ENCODE measurements at places on chromosomes 16 and 17. TPM values are rescaled to one million over a fixed set of nuclear protein-coding genes. Genes with fewer than 3 reads are reported as not detected.

The ZNF423 gene
- total RNA-seq, result 0.32 TPM

The ORC6 gene
- 9.9 TPM for total RNA-seq

- no peak for DNase-seq
Measured at GRCh38 chr17:77203436-77203835, 62.7 kb downstream of the SEC14L1 start.

The KRT16 gene
- total RNA-seq, result not detected

DNA sequence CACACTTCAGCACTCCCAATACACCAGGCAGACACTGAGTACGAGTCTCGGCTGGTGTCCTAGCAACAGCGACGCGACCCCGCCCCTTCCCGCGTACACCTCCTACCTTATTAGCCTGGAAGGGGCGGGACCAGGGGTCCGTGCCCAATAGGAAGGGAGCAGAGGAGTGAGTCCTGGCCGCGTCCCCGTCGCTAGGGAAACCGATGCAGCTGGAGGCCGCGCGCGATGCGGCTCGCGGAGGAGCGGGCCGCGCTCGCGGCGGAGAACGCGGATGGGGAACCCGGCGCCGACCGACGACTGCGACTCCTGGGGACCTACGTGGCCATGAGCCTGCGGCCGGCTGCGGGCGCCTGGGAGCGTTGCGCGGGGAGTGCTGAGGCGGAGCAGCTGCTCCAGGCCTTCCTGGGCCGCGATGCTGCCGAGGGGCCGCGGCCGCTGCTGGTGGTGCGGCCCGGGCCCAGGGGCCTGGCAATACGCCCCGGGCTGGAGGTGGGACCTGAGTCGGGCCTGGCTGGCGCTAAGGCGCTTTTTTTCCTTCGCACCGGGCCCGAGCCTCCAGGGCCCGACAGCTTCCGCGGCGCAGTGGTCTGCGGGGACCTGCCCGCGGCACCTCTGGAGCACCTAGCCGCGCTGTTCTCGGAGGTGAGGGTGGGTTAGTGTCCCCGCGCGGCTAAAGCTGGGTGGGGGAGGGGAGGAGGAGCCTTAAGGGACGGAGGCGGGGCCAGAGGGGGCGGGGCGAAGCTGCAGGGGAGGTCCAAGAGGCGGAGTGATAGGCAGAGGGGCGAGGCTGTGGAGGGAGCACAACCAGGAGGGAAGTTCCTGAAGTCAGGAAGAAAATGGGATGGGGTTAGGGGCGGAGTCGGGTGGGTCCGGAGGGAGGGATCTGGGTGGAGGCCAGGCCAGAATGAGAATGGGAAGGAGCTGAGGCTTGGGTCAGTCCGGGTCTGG, at the start of gene DNAH9:
Gene DNAH9 (plus strand): TSS at position 197 of the 948 bp plus-strand sequence. CDS start 29 bp downstream, at position 226.
- DNase-seq, result peak; percentile 23

DNA sequence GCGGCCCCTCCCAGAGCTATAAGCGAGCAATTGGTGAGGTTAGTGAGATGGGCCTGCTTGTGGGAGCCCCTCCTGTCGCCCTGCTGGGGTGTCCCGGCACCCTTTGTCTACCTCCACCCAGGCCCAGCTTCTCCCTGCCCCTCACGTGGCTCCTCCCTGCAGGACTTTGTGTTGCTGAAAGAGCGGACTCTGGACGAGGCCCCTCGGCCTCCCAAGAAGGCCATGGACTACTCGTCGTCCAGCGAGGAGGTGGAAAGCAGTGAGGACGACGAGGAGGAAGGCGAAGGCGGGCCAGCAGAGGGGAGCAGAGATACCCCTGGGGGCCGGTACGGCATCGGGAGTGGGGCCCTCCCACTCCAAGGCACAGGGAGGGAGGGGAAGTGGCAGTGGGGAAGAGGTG, 6.1 kb upstream of the C17orf107 start:
- DNase-seq, result no peak

GRCh38 chr16:82567175-82567574, 59.6 kb upstream of the CDH13 start:
- no peak for DNase-seq

- no peak for DNase-seq
Measured at GRCh38 chr17:19457830-19458271, 46.8 kb downstream of the RNF112 start.

- no peak for DNase-seq
Measured at GRCh38 chr17:4557626-4558346, 2.6 kb downstream of the GGT6 start.

- DNase-seq, result peak; percentile 49
Measured at GRCh38 chr16:22206842-22207714, 1.0 kb downstream of the EEF2K start.

DNA sequence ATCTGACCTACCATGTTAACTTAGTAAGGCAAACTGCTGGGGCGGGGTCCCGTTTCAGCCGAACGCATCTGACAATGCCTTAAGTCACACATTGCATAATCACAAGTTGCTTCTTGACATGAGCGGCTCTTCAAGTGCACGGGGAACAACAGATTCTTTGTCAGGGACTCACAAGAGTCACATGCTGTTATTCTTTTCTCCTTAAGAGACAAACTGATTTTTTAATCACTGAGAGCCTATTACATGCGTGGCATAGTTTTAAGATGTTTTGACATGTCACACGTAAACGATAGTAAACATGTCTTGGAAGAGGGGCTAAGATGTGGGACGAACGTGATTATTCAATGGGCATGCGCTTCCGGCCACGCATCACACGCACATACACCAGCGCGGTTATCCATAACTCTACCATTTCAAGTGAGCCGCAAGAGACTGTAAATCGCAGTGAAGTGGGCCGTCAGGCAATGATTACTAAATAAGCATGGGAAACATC, 63.4 kb downstream of the ADCY9 start:
- DNase-seq, result peak; percentile 87

- DNase-seq, result no peak
Measured at GRCh38 chr17:17748179-17748578, 66.9 kb downstream of the RAI1 start.

GRCh38 chr16:48503779-48504178, 106.2 kb downstream of the N4BP1 start:
- peak; percentile 89 for DNase-seq

DNA sequence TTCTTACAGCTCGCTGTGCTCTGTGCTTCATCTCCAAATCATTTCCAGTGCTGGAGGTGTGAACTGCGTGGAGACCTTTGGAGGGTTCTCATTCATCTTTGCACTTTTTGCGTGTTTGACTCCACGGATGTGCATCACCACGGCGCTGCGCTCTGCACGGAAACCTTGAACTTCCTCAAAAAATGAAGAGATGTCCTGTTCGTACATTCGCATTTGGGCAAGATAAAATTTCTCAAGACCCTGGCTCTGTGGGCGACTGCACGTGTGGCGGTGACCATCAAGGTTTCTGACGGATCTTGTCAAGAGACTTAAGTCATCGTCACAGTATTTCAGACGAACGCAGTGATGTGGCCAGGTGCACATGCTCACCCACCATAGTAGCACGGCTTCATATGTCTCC, 10.3 kb upstream of the PVALEF start:
- no peak for DNase-seq

The MARVELD3 gene
- total RNA-seq, result under 0.01 TPM

- peak; percentile 71 for DNase-seq
Measured at GRCh38 chr16:58499615-58500351, at the start of gene NDRG4. TSS of gene NDRG4 (plus strand) at chr16:58500143. CDS start at chr16:58500249, 106 bp downstream.

The AOC2 gene
- total RNA-seq, result 0.43 TPM

The C17orf100 gene
- total RNA-seq, result 0.43 TPM
